ENCODE measurements at places on chromosomes 7 and 10.

GRCh38 chr10:113443141-113443925 is 109.5 kb upstream of the HABP2 start:
- DNase-seq, result no peak

DNA sequence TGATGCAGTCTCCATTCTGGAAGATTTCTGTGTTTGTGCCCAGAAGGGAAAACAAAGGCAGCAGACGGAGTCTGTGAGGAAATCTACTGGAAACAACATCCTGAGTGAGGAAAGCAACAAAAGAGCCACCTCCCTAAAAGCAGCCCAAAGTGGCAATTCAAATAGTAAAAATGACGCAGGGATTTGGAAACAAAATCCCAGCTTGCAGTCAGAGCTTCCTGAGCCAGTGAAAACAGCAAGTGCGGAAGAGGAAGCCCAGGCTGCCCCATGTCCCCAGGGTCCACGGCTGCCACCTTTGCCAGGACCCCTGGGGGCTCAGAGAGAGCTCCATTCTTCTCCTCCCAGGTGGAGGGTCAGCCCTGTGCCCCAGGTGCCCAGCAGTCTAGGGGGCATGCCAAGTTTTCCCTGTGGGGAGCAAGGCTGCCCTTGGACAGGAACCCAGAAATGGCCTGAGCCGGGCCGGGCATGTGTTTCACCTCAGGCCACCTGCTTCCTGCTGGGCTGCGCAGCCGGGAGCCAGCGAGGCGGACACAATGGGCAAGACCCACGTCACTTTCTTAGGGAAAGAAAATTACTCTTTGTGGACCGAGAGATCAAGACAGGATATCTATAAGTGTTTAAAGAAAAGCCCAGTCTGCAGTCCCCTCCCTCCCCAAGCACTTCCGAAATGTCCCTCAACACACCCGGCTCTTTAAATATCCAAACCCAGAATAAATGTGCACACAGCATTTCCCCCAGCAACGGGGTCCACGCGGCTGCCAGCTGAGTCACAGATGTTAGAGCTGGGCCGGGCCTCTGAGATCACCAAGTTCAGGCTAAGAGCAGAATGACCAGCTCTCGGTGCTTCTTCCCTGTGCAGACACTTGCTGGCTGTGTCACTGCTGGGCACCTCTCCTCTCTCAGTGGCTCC is 231.1 kb downstream of the ARHGAP12 start:
- no peak for DNase-seq

DNA sequence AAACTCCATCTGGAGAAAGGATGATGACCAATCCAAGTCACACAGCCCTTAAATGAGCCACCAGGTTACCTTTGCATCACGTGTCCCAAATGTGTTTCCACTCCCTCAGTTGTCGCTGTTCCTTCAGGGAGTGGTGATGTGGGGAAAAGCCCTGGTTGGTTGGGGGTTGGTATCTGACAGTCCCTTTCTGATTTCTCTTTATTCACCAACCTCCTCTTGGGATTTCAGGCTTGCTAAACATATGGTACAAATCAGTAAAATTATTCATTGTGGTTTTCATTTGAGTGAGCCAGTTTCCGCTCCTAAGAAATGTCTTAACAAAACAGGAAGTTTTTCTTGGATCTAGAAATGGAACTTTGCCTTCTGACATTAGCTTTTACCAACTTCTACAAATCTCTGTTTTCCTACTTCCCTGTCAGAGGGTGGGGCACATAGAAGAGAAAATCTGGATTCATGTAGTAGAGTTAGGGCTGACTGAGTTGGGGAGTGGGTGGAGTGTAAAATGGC is 40.0 kb upstream of the KMT2E start:
- no peak for DNase-seq

- no peak for DNase-seq
Observed at GRCh38 chr7:75734586-75735458, 3.9 kb downstream of the HIP1 start.

- no peak for DNase-seq
Observed at GRCh38 chr10:124291001-124291701, 127.6 kb downstream of the OAT start.

DNA sequence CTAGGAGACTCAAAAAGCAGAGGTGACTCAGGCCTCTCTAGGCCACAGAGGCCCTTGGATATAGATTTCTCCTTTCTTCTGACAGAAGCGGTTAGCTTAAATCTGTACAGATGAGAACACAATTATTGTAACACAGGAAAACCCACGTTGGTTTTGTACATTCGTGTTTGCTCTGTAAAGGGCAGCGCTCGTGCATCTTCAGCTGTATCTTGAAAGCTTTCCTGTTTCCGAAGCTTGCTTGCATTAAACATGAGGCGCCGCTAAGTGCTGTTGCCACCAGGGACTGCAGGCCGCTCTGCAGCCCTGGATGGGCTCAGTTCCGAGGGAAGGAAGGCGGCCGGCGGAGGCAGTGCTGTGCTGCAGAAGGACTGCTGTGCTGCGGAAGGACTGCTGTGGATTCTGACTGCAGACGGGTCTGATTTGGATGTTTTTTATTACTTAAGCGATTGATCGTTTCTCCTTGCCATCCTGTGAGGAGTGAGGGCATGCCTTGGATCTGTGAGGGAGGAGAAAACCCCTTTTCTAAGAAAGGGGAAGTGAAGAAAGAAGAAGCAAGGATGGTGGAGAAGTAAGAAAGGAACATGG is 53.3 kb downstream of the FHIP2A start:
- peak; percentile 59 for DNase-seq

DNA sequence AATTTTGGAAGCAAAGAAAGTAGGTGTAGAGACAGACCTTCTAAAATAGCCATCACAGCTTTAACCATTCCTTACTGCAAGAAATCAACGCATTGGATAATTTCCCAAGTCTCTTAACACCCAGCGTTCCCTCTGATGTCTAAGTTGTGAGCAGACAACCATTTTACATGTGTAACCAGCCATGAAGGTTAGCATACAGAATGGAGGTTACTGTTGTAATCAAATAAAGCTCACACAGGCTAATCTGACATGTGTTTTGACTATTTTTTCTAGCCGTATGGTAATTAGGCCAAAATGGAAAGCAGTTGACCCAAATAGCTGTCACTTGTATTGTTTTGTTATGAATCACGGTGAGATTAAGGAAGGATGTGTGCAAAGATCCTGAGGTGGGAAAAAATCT is 336.4 kb downstream of the RNLS start:
- DNase-seq, result no peak
